ENCODE measurements at places on chromosomes 5 and 9.

DNA sequence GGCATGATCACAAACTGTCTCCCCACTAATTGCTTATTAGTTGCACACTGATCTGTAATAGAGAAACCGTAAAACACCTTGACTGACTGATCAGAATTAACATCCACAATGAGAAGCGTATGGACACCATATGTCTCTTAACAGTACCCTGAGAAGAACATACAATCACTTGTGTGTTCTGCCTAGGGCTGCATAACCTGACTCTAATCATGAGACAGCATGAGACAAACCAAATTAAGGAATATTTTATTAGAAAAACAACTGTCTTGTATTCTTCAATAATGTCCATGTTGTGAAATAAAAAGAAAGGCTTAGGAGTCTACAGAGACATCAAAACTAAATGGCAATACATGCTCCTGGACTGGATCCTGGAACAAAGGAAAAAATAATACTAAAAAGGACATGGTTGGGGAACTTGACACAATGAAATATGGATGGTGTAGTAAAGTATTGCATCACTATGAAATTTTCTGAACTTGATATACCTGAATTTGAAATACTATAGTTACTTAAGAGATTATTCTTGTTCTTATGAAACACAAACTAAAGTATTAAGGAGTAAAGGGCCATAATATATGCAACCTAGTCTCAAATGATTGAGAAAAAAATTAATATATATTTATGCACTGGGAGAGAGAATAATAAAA, 162.1 kb downstream of the CWC27 start:
- no peak for DNase-seq

- DNase-seq: no peak
These were observed at the start of gene PCDHB16 for GRCh38 chr5:141182248-141182647. Gene PCDHB16, plus strand, starts transcription at chr5:141182387. Its CDS starts 173 bp downstream, at chr5:141182560.

- no peak for DNase-seq
These were observed 103.5 kb downstream of the SNX18 start for GRCh38 chr5:54621048-54621447.

- no peak for DNase-seq
These were observed 120.5 kb downstream of the SNX18 start for GRCh38 chr5:54638106-54638505.

- DNase-seq: no peak
These were observed 256.1 kb upstream of the SMARCA2 start for GRCh38 chr9:1759009-1759408.

- no peak for DNase-seq
These were observed 23.7 kb downstream of the IDNK start for GRCh38 chr9:83646500-83647239.

- no peak for DNase-seq
These were observed 45.4 kb downstream of the NTNG2 start for GRCh38 chr9:132207215-132207614.

GRCh38 chr9:450057-450456, 235.4 kb downstream of the DOCK8 start:
- DNase-seq: no peak

DNA sequence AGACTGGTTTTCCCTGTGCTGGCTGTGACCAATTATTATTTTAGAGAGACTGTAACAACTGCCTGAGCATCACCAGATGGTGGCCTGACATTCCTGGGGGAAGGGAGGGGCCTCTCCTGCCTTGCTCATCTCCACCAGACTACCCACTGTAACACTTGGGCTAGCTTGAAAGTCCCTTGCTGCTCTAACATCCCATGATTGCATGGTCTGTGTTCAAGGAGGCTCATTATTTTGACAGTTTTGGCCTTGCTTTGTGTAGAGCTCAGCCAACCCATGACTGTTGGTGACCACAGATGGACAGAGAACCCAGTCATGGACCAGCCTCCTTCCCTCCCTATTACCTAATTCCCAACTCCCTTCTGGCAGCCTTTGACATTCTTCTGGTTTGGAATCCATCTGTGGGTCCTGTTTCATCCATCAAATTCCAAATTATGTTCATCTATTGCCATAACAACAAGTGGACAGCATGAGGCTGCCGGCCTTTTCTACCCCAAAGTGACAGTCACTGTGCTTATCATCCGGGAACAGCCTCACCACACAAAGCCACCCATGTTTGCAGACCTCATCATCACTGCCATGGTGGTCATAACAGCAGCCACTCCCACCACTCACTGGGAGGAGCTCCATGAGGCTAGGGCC, 49.0 kb upstream of the ICE1 start:
- no peak for DNase-seq

- DNase-seq: no peak
These were observed 33.9 kb downstream of the ZFR start for GRCh38 chr5:32410630-32411029.

GRCh38 chr5:35828082-35828598, 28.6 kb upstream of the IL7R start:
- DNase-seq: no peak

- no peak for DNase-seq
These were observed 2.1 kb downstream of the ANKRD33B start for GRCh38 chr5:10565785-10566542.

- DNase-seq: no peak
These were observed at the start of gene LIFR for GRCh38 chr5:38556599-38557307. Gene LIFR, minus strand, starts transcription at chr5:38556646. Its CDS starts 25,999 bp downstream, at chr5:38530647.

DNA sequence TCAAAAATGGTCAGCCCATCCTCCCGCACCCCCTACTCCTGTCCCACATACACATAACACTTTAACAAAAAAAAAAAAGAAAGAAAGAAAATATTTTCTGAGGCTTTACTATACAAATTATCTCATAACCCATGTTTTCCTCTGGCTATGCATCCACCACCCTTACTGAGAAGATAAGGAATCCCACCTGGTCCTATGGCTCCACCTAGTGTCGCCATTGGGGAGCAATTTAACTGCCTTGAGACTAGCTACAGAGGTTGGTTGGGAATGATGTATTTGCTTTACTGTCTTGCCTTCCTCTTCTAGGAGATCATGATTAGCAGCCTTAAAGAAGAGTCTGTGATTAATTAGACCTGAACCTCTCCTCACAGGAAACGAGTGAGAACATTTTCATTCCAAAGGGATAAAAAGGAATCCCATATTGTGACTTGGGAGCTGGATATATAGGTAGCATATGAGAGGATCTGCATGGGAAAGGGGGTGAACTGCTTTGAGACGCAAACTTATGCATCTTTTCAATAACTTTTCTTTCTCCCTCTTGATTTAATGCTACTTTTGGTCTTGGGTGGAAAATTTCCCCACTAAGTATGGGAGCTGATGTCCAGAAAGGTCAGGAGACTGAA, 77.7 kb upstream of the SELENOP start:
- peak; percentile 57 for DNase-seq

GRCh38 chr5:11064763-11065450, 303.9 kb upstream of the DAP start:
- no peak for DNase-seq

DNA sequence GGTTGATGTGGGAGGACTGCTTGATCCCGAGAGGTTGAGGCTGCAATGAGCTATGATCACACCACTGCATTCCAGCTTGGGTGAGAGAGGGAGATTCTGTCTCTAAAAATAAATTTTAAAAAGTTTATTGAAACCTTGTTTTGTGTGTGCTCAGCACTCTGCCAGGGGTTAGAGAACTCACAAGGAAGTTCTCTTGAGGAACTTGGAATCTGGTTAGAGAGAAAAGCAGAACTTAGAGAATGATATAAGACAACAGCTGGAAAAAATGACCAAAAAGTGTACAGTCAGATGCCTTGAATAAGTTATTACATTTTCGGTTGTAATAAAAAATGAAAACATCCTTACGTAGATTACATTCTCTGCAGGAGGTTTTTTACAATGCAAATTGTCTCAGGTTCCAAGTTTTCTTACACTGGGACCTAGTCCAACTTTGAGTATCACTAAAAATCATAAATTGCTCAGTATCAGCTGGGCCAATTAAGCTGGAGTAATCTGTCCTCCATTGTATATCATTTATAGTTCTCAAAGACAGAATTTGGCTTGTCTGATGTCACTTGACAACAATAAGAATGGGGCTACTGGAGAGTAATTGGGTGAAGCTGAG, 21.7 kb upstream of the TENT2 start:
- no peak for DNase-seq

GRCh38 chr9:124006448-124007361, 4.9 kb upstream of the LHX2 start:
- DNase-seq: no peak

- peak; percentile 70 for DNase-seq
These were observed 440.1 kb upstream of the ADAMTS16 start for GRCh38 chr5:4700069-4700468.

DNA sequence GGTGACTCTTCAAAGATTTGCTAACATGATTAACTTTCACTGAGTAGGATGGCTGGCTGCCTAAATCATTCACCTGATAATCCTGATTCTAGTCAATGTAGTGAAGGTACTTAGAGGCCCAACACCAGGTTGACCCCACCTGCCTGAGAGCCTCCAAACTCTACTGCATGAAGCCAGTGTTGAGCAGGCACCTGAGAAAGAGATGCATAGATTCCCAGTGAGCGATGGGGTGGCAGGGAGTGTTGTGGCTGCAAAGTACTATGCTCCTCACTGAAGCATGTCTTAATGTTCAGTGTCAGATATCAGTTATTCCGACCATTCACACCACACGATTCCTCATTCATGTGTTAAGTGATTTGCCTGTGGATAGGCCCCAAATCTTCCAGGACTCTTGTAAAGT, 804.4 kb downstream of the TLE4 start:
- no peak for DNase-seq

- no peak for DNase-seq
These were observed 261.2 kb downstream of the AOPEP start for GRCh38 chr9:94987731-94988130.

GRCh38 chr5:140145818-140146522, 20.2 kb downstream of the IGIP start:
- DNase-seq: no peak

DNA sequence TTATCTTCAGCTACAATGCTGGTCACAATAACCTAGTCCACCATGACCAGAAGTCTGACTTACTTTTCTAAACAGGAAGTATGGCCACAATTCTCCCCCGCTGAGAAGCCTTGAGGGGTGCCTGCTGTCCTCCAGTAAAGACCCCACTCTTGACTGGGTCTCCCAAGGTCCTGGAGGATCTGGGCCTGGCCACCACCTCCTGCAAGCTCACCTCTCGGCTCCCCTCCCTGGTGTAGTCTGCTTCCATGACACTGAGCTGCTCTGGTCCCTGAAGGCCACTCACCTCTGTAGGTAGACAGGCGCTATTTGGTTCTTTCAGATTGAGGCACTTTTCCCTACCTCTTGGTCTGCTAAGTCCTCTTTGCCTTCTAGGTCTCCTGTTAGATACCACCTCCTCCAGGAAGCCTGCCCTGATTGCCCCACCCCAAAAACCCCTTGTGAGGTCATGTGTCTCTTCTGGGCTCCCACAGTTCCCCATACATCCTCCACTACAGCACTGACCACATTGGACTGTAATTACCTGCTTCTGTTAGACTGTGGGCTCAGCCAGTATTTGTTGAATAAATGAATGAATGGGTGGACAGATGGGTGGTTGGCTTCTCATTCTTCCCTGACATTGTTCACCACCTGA, 62.6 kb upstream of the IER5L start:
- DNase-seq: no peak

DNA sequence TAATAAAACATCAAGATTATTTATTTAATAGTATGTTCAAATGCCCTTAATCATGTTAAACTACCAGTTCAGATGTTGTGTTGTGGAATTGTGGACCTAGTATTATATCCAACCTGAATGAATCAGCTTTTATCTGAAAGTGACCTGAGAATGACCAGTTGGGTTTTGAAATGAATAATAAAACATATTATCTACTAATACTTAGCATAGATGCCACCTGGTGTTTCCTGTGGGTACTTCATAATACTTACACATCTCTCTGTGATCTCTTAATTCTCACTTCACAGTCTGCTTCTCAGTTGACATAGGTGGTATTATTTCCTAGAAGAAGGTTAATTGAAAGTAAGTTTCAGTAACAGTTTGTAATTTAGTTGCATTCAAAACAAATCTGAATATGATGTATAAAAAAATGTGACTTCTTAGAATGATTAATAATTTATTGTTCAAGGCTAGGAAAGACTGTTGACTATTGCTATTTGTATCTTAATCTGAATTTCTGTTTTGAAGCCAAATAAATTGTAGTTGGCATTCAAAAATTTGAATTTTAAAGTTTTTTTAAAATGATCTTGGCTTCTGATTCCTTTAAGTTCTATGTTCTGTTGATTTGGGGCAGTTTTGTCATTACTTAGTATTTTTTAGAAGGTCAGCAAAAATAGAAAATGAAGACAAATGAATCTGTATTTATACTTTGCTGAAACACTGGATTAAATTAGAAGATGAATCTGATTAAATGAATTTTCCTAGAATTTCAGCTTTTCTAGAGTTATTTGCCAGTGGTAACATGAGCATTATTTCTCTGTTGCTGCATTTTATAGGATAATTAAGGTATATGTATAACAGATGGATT, 48.2 kb downstream of the KIF2A start:
- no peak for DNase-seq

GRCh38 chr5:53779541-53779981, 219.1 kb downstream of the NDUFS4 start:
- no peak for DNase-seq

GRCh38 chr9:133701321-133701980, 36.7 kb downstream of the SARDH start:
- no peak for DNase-seq

DNA sequence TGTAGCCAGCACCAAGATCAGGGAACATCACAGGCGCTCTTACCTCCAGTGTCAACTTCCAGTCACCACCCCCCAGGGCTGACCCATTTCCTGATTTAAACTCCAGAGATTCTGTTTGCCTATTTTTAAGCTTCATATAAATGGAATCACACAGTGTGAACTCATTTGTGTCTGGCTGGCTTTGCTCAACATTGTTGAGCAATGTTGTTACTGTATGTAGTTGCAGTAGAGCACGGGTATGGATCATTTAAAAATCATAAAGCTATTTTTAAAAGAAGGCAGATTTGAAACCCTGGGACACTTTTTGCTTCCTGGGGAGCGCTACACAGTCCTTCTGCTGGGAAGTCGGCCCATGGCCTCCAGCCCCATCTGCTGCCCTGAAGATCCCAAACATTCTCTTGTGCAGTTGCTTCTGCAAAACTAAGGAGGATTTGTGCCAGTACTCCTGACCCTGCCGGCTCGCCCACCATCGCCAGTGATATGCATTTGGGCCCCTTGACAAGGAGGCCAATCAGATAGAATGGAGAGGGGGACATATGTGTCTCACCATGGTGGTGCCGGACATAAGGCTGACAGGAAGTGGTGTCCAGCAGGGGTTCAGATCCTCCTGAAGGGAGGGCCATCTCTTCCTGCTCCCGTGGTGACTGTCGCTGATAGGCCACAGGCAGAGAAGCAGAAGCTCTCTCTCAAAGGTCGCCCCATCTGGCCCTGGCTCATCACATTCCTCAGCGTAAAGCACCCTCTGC, 13.3 kb downstream of the DCANP1 start:
- DNase-seq: no peak

DNA sequence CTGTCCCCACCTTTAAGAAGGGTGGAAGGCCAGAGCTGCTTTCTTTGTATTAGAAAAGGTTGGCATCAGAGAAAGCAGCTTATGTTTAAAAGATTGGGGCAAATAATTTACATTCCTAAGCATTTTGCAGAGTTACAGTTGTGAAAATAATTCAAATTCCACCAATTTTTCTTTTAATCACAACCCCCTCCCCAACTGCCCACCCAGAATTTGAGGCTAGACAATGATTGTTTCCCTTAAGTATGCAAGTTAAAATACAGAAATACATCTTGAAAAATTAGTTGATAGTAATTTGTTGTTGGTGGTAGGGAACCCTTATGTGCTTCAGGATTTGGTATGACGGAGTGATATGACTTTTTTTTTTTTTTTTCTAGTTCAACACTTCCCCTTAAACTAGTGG, 133.0 kb downstream of the ZSWIM6 start:
- DNase-seq: no peak

GRCh38 chr9:121009650-121010049, 40.4 kb downstream of the C5 start:
- no peak for DNase-seq

Data from renal cortex interstitium (tissue), 15 donors.